ENCODE measurements at places on chromosomes 3 and 15.

GRCh38 chr15:100211855-100212850 lies 129.6 kb downstream of the ADAMTS17 start:
- no peaks in the 10 kb centered on the region for H3K4me1 ChIP-seq
- no peak overlapping the region for H3K4me3 ChIP-seq
- no peaks in the 10 kb centered on the region for H3K27me3 ChIP-seq
- H3K36me3 ChIP-seq = peaks cover 2% of the 10 kb centered on the region
- DNase-seq = no peak

- no peak overlapping the region for H3K27ac ChIP-seq
- no peak for DNase-seq
- H3K27me3 ChIP-seq = peaks cover 36% of the 10 kb centered on the region
- H3K4me3 ChIP-seq = no peak overlapping the region
- H3K36me3 ChIP-seq = peaks cover 1% of the 10 kb centered on the region
- H3K4me1 ChIP-seq = no peaks in the 10 kb centered on the region
Observed at GRCh38 chr15:83200589-83200988, 7.0 kb downstream of the HDGFL3 start.

DNA sequence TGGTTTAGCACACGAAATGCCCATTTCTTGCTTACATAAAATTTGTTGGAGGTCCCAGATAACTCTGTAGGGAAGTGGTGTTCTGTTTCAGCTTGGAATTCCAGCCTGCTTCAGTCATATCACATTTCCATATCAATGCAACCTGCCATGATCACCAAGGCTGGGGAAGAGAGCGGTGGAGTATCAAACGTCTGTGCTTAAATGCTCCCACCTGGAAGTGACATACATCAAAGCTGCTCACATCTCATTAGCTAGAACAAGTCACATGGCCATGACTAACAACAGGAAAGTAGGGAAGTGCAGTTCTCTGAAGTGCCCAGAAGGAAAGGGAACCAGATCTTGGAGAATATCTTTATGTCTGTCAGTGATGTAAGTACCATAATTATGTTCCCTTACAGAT lies 130.2 kb upstream of the CFAP20DC start:
- no peaks in the 10 kb centered on the region for H3K4me1 ChIP-seq
- H3K27ac ChIP-seq = no peak overlapping the region
- peaks cover 34% of the 10 kb centered on the region for H3K27me3 ChIP-seq
- no peak overlapping the region for H3K4me3 ChIP-seq

GRCh38 chr3:132135628-132136333 lies 101.0 kb upstream of the CPNE4 start:
- H3K4me3 ChIP-seq = no peak overlapping the region
- H3K27me3 ChIP-seq = peaks cover 15% of the 10 kb centered on the region
- no peak overlapping the region for H3K27ac ChIP-seq
- H3K4me1 ChIP-seq = no peaks in the 10 kb centered on the region

DNA sequence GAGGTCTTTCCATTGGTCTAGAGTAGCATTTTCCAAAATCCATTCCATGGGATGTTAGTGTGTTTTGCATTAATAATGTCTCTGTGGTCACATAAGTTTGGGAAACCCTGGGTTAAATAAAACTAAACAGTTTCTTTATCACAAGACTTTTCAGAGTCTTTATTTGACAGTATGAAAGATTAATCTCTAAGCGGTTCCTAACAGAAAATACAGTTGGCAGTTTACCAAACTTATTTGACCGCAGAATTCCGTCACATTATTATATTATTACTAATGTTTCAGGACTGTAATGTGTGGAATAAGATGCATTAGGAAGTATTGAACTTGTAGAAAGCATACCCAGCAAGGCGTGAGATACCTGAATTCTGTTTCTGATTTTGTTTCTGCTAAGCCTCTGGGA lies 71.5 kb upstream of the ADAMTSL3 start:
- H3K4me3 ChIP-seq = no peak overlapping the region
- DNase-seq = no peak
- H3K27me3 ChIP-seq = no peaks in the 10 kb centered on the region
- no peaks in the 10 kb centered on the region for H3K36me3 ChIP-seq
- H3K4me1 ChIP-seq = no peaks in the 10 kb centered on the region

DNA sequence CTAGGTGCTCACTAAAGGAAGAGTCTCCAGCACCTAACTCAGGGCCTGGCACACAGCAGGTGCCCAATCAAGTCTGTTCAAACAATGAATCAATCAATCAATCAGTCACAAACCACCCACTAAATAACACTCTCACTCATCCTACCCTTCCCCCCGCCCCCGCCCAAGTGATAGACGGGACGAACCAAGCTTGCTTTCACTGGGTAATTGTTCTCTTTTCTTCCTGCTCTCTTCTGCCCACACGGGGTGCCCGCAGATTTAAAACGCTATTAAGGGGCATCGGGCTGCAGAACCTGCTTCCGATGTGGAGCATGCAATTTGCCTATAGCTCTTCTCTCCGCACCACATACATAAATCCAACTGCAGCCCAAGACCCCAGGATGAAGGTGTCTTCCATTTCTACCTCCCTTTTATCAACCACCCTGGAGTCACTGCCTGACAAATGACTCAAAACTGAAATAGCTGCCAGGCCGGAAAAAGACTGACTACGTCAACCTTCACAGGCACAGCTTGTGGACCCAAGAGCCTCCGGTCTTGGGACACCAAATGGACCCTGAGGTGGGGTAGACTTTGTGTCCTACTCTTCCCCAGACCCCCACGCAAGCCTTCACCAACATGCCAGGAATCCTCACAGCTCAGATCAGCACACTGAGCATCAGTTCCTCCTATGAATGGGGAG lies 1.7 kb downstream of the KLHL25 start:
- DNase-seq = no peak
- no peaks in the 10 kb centered on the region for H3K27me3 ChIP-seq
- peak overlapping the region; percentile 69 for H3K27ac ChIP-seq
- H3K4me3 ChIP-seq = peak overlapping the region; percentile 90
- peaks cover 47% of the 10 kb centered on the region for H3K4me1 ChIP-seq

DNA sequence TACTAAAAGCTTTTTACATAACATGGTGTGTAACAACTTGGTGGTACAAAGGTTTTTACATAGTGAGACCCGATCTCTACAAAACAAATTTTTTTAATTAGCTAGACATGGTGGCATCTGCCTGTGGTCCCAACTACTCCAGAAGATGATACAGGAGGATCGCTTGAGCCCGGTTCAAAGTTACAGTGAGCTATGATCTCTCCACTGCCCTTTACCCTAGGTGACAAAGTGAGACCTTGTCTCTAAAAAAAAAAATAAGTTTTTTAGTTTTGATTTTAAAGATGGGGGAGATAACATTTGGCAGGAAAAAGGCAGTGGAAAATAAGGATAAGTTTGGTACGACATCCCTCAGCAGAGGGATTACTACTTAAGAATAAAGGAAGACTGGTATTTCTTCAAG lies 5.9 kb downstream of the FAM162A start:
- H3K27ac ChIP-seq = no peak overlapping the region
- peaks cover 5% of the 10 kb centered on the region for H3K36me3 ChIP-seq
- no peak for DNase-seq
- H3K27me3 ChIP-seq = no peaks in the 10 kb centered on the region
- H3K4me3 ChIP-seq = no peak overlapping the region
- H3K4me1 ChIP-seq = peaks cover 12% of the 10 kb centered on the region

DNA sequence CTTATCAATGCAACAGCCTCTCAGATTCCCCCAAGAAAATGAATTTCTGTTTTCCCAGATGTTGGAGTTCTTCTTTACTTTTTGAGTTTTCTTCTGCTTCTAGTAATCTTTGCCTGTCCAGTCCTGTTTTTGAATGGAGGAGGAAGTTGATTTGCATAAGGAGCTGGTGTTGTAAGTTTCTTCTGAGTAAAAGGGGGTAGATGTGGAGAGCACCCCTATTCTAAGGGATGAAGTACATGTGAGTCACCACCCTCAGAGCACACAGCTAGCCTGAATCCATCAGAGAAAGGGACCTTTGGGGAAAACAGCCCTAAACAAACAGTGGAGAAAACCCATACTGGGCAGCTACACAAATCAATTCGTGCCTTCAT lies 34.5 kb downstream of the ACAA1 start:
- H3K36me3 ChIP-seq = no peaks in the 10 kb centered on the region
- no peak for DNase-seq
- H3K27ac ChIP-seq = no peak overlapping the region

DNA sequence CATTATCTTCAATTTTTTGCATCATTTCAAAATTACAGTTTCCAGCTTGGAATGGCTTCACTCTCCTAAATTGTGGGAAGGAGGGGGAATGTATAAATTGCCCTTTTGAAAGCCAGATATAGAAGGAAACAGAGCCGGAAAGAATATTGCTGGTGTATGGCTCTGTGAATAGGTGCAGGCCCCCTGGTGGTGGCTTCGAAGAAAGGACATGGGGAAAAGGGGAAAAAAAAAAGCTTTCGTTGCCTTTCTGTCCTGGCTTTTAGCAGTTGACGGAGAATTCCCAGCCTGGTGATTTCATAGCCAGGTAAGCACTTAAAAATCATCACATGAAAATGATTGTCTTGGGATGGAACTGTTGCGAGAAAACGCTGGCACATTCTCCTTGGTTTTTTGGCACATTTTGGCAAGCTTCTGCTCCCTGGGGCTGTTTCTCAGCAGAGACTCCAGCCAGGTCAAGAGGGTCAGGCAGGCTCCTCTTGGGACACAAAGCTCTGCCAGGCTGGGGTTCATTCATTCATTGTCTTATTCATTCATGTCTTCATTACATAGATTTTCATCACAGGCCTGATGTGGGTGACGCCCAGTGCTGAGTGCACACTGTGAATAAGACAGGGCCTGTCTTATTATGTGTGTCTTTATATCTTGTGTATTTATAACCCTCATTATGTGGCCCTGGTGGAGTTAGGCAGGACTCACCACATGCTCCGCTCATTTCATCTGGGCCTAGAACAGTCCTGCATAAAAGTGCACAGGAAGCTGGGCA lies 300.0 kb upstream of the TPM1 start:
- DNase-seq = no peak
- H3K4me1 ChIP-seq = peaks cover 14% of the 10 kb centered on the region
- peaks cover 2% of the 10 kb centered on the region for H3K36me3 ChIP-seq
- no peak overlapping the region for H3K27ac ChIP-seq

- H3K27ac ChIP-seq = no peak overlapping the region
- peaks cover 7% of the 10 kb centered on the region for H3K27me3 ChIP-seq
- DNase-seq = no peak
Observed at GRCh38 chr3:64170270-64170669, 55.0 kb downstream of the PRICKLE2 start.

- H3K27me3 ChIP-seq = peaks cover 22% of the 10 kb centered on the region
- H3K27ac ChIP-seq = no peak overlapping the region
- H3K4me1 ChIP-seq = no peaks in the 10 kb centered on the region
- DNase-seq = no peak
- no peaks in the 10 kb centered on the region for H3K36me3 ChIP-seq
Observed at GRCh38 chr3:135915206-135915605, 50.3 kb upstream of the PPP2R3A start.

DNA sequence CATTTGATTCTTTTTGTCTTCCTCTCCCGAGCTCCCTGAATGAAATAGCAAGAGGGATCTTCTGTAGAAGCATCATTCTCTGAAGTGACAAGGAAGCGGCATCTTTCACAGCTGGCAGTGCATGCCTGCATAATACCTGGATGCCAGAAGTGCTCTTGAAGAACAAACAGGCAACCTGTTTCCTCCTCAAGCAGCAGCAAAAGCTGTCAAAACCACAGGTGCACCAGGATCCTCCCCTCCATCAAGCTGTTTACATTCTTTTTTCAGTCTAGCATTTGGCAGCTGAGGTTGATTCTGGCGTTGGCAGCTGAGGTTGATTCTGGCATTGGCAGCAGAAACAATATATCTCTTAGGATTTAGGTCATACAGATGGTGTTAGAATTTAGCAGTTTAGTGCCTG lies 979.0 kb downstream of the TUSC7 start:
- H3K36me3 ChIP-seq = no peaks in the 10 kb centered on the region
- no peak overlapping the region for H3K27ac ChIP-seq
- H3K4me3 ChIP-seq = no peak overlapping the region
- no peaks in the 10 kb centered on the region for H3K4me1 ChIP-seq
- DNase-seq = no peak
- no peaks in the 10 kb centered on the region for H3K27me3 ChIP-seq

Data from central memory CD8-positive, alpha-beta T cell (primary cell).